ENCODE measurements at places on chromosomes 6 and 20.
A peak's percentile ranks its signal among the peaks of the same experiment; 100 is the strongest.

DNA sequence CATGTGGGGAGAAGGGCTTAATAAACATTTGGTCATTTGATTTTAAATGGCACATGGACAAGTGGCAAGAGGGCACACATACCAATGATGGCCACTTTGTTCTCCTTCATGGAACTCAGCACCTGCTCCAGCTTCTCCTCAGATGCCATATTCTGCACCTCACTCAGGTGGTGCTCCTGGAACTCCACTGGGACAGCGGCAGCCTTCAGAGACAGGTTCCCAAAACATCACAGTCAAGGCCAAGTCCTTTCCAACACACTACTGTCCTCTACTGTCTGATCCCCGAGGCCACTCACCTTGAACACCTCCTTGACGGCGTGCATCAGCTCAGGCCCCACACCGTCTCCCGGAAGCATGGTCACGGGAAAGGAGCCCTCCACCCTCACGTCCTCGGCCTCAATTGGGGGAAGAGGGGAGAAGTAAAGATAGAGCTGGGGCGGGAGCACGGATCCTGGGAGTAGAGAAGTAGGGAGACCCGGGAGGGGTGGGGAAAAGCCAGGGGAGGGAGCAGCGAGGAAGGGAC is 591 bp downstream of the IDH3B start:
- DNase-seq: no peak

DNA sequence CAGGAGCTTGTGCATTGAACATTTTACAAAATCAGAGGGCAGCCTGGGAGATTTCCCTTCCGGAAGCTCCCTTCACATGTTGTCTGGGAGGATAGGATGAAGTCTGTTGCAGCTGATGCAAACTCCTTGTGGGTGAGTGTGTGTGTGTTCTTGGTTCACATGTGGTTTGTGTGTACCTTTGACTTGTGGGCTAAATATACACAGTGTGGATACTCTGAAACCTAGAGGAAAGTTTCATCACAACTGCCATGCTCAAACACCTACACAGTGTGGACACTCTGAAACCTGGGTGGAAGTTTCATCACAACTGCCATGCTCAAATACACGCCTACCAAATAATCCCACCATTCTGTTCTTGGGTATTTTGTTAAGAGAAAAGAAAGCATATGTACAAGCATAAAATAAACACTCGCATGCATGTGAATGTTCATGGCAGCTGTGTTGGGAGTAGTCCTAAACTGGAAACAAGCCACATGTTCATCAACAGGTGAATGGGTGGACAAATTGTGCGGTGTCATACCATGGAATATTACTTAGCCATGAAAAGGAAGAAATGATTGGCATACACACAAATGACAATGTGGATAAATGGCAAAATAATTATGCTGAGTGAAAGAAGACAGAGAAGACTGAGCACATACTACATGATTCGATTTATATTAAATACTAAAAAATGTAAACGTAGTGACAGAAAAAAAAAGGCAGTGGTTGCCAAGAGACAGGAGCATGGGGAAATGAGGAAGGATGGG is 1.8 kb downstream of the SCP2D1 start:
- DNase-seq: no peak

DNA sequence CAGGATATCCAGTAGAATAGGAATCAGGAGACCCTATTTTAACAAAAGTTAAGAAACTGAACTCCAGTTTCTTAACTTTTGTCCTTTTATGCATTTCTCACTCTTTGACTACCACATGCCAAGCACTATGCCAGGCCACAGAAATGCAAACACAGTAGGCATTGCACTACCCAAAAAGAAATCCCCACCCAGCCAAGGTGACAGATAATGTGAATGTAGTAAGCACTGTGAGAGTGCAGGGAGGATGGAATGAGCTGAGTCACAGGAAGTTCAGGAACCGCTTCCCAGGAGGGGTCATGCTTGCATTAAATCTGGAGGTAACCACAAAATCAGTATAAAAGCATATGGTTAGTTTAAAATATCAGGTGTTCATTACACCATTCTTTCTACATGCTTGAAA is 20.1 kb upstream of the FAM83C start:
- DNase-seq: peak; percentile 61

DNA sequence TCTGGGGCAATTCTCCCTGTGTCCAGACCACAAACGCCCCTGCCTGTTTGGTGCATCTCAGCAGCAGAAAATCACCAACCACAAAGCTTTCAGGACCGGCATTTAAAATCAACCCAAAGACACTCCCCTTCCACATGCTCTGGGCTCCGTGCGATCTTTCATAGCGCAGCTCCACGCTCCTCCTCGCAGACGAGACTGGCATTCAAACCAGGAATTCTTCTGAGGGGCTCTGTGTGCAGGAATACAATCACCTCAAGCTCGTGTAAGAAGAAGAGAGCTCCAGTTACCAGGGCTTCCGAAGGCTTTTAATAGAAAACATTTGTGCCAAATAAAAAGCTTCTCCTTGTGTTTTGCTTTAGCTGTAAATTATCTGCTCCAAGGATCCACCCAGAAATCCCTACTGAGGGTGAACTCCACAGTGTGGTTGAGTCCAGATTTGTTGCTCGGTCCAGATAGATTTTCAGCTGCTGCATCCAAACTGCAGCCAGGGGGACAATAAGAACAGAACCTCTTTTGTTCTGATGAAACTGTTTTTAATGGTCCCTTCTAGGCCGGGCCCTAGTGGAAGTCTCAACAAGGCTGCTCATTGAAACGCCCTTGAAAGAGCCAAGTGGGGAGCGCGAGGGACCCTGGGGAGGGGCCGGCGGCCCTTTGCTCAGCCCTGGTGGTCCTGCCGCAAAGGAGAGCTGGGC is 16.4 kb upstream of the BMP7 start:
- no peak for DNase-seq

- peak; percentile 57 for DNase-seq
These were observed 290.0 kb downstream of the HAO1 start for GRCh38 chr20:7650086-7650879.

GRCh38 chr6:141024526-141024925 is 1108.2 kb upstream of the GJE1 start:
- no peak for DNase-seq

DNA sequence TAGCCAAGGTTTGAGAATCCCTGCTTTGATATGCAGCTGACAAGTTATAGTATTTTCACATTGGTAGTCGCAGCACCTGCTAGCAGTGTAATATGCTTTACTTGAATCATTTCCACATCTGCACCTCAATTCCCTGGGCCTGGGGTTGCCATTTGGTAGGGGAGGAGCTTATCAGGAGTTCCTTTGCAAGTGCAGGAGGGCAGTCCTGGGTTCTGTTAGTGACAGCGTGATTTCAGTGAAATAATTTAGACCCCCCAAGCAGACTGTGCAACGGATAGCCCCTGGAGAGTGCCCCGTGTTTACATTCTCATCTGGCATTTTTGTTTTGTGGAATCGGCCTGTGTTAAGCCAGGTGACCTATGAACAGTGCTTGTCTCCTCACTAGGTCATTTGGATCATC is 6.0 kb downstream of the RAB5IF start:
- DNase-seq: no peak

GRCh38 chr6:41500561-41500960 is 45.6 kb upstream of the FOXP4 start:
- DNase-seq: no peak

DNA sequence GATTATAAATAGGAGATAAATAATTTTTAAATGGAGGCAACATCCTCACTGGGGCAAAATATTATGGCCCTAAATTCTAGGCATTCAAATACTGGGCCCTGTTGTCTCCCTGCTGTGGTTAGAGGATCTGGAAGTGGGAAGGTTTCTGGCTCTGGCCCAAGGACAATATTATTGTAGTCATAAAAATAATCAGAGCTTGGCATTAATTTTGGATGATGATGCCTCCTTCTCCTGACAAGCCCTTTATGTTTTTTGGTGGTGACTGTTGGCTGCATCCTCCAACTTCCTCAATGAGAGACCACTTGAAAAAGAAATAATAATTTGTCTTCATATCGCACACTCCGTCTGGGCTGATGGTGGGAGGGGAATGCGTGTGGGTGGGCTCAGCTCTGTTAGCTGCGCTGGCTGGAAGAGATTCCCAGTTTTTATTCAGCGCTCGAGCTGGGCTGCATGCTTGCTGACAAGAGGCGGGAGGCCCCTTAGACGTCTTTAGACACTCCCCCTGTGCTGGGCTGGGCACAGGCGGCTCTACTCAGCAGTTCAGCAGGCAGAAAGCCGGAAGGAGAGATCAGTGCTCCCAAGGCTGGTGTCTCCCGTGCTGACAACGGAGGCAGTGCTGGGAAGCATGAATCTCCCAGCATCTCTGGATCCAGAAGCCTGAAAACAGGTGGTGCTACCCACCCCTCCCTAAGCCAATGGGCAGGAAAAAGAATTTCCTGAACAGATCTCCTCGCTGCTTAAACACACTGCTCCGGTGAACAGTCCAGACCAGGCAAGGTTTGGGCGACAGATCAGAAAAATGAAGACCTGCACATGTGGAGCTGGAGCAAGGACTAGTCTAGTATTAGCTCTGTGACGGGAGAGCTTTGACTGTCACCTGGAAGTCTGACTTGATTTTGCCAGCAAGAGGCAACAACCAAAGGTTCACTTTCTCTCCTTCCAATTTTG is 97.7 kb downstream of the SYCP2 start:
- no peak for DNase-seq

DNA sequence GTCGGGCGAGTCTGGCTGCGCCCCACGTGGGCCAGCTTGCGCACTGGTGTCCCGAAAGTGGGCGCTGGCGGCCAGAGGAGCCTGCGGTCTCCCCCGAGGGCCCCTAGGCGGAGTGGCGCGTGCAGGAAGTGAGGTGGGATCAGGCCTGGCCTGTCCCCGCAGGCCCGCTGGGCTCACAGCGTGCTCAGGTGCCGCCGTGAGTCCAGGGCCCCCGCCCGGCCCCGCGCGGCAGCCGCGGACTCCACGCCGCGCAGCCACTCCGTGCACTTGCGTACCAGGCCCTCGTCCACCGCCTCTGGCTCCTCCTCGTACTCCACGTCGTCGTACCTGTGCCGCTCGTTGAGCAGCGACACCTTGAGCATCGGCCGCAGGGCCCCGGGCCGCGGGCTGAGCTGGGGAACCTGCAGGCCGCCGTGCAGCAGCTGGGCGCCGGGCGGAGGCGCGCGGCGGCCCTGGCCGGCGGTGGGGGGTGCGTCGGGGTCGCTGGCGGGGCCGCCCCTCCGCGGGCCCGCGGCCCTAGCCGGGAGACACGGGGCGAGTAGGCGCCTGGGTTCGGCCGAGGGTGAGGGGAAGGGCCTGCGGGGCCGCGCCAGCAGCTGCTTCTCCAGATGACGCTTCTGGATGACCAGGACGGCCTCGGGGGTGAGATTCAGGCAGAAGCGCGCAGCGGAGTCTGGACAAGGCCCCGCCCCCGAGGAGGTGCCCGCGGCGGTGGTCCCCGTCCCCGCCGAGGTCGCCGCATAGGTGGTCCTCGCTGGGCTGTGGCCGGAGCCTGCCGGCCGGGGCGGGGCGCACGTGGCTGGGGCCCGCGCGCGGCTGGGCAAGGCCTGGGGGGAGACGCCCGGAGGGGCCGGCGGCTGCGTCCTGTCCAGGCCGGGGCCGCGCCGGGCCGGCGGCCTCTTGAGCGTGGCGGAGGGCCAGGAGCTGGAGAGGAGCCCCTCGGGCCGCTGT is 835 bp downstream of the PRR18 start:
- DNase-seq: no peak

- DNase-seq: no peak
These were observed 92.9 kb upstream of the NRSN1 start for GRCh38 chr6:24032896-24033688.

- peak; percentile 53 for DNase-seq
These were observed 106.1 kb downstream of the RIN2 start for GRCh38 chr20:19864130-19864529.

DNA sequence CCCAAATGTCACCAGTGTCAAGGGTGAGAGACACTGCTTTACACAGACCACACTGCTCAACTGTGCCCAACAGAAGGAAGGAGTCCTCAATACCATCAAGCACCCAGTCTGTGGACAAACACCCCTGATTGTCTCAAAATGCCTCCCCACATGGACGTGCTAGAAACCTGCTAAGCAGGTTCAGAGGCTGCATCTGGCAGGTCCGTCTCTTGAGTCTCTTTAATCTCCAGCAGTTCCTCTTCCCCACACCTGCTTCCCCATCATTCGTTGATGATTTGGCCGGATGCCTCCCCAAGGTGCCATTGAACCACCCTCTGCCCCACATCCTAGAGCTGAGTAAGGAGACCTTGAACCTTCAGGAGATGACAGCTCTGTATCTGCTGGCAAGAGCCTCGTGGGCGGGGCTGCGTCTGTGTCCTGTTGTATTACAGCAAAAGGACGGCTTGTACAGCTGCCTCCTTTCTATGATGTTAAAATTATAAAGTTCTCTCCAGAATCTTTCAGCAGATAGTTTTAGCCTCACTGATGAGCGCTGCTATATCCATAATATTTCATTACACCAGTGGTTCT is 179.2 kb downstream of the PREX1 start:
- no peak for DNase-seq

DNA sequence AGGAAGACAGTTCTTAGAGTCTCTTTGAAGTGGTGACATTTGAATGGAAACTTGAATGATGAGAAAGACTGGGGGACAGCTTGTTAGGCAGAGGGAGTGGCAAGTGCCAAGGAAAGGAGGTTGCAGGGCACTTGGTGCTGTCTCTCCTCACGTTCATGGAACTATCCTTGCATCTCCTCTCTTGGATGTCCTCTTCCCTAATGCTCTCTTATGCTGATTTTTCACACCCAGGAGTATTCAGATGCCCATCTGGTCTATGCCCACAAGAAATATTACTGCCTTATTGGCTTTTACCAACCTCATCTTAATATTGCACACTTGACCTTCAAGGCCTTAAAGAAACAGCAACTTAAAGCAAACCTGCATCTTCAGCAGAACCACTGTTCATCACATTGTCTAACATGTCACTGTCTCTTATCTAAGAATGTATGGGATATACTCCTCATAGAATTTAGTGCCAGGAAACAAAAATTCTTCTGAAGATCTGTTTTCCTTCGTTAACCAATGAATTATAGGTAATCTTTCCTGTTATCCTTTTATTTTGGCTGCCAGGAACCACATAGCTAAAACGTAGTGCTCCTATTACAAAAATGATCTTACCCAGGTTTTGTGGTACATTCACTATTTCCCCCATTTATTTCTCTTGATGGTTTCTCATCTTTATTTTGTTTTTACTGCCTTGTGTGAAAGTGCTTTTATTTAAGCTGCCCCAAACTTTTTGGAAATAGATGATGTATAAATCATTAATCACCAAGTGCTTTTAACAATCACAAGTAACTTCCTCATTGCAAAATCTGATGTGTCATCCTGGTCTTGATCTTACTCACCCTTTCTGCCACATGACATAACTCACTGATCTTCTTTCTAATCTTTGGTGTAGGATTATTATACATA is 12.8 kb downstream of the RGS17 start:
- peak; percentile 35 for DNase-seq

- no peak for DNase-seq
These were observed 38.2 kb downstream of the ATRN start for GRCh38 chr20:3509064-3509463.

DNA sequence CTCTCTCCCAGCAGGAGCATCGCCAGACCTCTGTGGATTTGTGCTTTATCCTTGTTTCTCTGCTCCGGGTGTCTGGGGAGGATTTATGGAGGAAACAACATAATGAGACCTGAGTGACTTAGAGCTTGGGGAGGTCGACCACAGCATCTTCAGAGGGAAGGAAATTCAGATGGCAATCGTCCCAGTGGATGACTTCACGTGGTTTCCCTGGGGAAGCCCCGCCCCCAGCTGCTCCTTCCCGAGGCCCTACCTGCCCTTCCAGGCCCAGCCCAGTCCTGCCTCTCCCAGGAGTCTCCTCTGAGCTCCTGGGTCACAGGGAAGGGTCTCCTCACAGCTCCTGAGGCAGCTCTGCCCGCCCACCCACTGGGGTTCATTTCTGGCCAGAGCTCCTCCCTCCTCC is 430.3 kb upstream of the SULF2 start:
- no peak for DNase-seq

- no peak for DNase-seq
These were observed 74.9 kb downstream of the FOXO3 start for GRCh38 chr6:108635505-108636226.

- DNase-seq: no peak
These were observed 88.4 kb downstream of the VEGFA start for GRCh38 chr6:43858161-43859153.

Measured in AG09309 (cell line).